ENCODE measurements at places on chromosomes 16 and 17. TPM values are rescaled to one million over a fixed set of nuclear protein-coding genes. Genes with fewer than 3 reads are reported as not detected.

ADAP2 gene
- 0.33 TPM for total RNA-seq

SLC38A8 gene
- not detected for total RNA-seq

NETO2 gene
- total RNA-seq = 31.2 TPM

AARS1 gene
- total RNA-seq = 114 TPM

COX4I1 gene
- 768 TPM for total RNA-seq

Data from mammary microvascular endothelial cell (primary cell).